ENCODE measurements at places on chromosomes 4 and X.
A peak's percentile ranks its signal among the peaks of the same experiment; 100 is the strongest.

DNA sequence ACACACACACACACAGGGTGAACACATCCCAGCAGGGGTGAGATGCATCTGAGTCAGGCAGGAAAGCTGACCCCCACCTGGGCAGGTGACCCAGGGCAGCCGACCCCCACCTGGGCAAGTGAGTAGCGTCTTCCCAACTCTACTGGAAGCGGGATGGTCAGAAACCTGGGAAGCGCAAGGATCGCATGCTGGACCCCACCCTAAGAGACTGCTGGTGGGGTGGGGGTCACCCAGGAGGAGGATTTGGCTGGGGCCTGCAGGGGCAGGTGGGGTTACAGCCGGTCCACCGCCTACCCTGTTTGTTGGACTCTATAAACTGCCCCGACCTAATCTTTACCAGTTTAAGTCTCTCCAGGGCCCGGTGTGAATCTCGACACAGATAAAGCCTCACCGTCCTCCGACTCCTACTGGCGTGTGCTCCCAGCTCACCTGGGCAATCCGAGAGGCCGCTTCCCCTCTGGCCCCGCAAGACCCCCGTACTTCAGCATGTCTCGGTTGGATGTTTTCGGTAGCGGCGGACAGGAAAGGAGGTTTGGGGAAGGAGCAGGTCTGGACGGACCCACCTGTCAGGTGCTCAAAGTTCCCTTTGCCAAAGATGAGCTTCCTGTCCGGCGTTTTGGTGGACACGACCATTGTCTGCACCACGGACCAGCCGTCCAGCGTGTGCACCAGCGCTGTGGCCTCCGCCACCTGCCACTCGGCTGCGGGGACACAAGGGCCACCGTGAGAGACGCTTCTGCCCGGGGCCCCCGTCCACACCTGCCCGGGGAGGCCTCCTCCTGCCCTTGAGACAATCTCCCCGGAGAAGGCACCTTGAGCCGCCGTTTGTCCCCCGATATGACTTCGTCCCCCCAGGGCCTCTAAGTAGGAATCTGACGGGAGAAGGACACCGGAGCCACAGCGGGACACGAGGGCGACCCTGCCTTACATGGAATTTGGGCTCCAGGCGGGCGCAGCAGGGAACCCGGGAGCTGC is 2.0 kb downstream of the GTPBP6 start:
- H3K4me3 ChIP-seq: no peak overlapping the region
- H3K36me3 ChIP-seq: peaks cover 33% of the 10 kb centered on the region
- no peaks in the 10 kb centered on the region for H3K27me3 ChIP-seq
- DNase-seq: no peak
- H3K4me1 ChIP-seq: no peaks in the 10 kb centered on the region

DNA sequence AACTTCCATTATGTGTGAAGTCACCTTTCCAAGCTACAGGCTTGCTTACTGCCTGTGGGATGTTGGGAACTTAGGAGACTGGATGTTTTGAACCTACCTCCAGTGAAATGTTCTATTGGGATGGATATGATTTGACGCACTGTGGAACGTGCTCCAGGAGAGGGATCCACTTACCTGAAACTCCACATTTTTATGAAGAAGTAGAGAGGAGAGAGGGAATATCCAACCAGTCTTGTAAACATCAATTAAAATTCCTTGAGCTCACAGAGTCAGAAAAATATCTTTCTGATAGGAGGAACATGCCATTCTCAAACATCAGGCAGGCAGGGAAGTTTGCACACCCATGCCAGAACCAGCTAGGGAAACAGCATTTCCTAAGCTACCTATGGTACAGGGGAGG is 91.1 kb upstream of the MAOA start:
- DNase-seq: no peak
- H3K36me3 ChIP-seq: no peaks in the 10 kb centered on the region
- H3K4me1 ChIP-seq: no peaks in the 10 kb centered on the region
- no peak overlapping the region for H3K27ac ChIP-seq

- H3K36me3 ChIP-seq: no peaks in the 10 kb centered on the region
- H3K27me3 ChIP-seq: no peaks in the 10 kb centered on the region
- no peaks in the 10 kb centered on the region for H3K4me1 ChIP-seq
- DNase-seq: no peak
- no peak overlapping the region for H3K27ac ChIP-seq
Observed at GRCh38 chrX:27598312-27598711, 8.2 kb downstream of the DCAF8L2 start.

GRCh38 chrX:111460607-111461006 is 48.6 kb upstream of the DCX start:
- H3K4me3 ChIP-seq: no peak overlapping the region
- no peak for DNase-seq
- no peak overlapping the region for H3K27ac ChIP-seq
- H3K4me1 ChIP-seq: no peaks in the 10 kb centered on the region

DNA sequence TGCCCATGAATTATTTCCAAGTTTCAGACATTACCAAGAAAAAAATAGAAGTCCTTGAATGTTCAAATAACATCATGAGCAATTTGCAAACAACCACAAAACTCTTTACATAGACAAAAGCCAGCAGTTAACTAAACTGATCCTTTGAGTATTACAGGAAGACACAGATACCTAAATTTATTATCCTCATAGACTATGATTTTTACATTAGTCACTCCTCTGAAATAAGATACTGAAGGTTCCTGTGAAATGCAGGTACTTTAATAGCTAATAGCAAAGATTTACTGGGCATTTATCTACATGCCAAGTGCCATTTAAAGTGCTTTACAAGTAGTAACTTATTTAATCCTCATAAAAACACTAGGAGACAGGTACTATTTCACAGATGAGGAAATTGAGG is 37.7 kb downstream of the GPR82 start:
- no peaks in the 10 kb centered on the region for H3K36me3 ChIP-seq
- no peaks in the 10 kb centered on the region for H3K4me1 ChIP-seq
- H3K27ac ChIP-seq: no peak overlapping the region
- no peak for DNase-seq
- no peaks in the 10 kb centered on the region for H3K27me3 ChIP-seq
- H3K4me3 ChIP-seq: no peak overlapping the region

DNA sequence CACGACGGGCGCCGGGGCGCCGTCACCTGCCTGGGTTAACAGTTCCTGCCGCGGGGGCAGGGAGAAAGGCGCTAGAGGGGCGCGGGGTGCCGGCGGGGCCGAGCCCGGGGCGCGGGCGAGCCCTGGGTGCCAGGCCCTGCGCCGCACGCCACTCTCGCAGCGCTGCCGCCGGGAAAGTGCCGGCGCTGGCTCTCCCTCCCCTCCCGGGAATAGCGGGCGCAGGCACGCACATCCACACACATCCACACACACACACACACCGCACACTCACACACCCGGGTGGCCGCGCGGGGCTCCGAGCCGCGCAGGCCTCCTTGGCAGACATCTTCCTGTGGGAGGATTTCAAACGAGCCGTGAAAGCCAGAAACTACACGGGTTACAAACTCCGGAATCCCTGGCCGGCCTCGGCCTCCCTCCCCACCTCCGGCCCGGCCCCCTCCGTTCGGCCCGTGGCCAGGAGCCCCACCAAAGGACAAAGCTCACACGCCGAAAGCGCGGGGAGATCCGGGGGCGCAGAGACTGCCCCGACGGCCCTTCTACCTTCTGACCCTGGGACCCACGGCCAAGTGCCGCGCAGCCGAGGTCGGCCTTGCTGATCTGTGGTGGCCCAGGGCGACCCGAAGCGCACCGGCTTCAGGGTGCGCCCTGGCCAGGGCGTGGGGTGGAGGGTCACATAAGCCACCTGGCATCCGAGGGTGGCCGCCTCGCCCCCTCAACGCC is 92.3 kb downstream of the BCOR start:
- no peak overlapping the region for H3K27ac ChIP-seq
- DNase-seq: no peak
- peak overlapping the region; percentile 40 for H3K4me3 ChIP-seq
- H3K4me1 ChIP-seq: no peaks in the 10 kb centered on the region
- no peaks in the 10 kb centered on the region for H3K36me3 ChIP-seq
